Stimulated activated CD4-positive, alpha-beta T cell treated with anti-CD3 and anti-CD28 coated beads, Interleukin-12 subunit alpha, Interleukin-12 subunit beta, amount 100 ng/mL, for 4 hours (primary cell): ENCODE measurements at places on chromosomes 5 and 9.

- no peak for DNase-seq
These were observed 116.5 kb downstream of the PSD2 start for GRCh38 chr5:139912158-139912557.

DNA sequence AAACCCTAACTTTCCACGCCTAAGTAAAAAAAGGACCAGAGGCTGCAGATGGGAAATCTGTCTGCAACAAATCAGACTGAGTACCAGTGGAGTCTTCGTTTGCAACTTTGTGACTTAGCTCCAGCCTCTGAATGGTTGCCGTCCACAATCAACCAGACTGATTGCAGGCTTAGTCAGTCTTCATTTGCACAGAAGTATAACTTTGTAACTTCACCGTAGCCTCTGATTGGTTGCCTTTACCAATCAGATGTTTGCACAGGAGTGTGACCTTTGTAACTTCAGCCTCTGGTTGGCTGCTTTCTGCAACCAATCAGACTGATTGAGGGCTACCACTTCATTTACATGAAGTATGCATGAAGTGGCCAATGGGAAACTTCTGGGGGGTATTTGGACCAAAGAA is 53.7 kb downstream of the TGFBR1 start:
- DNase-seq = no peak

DNA sequence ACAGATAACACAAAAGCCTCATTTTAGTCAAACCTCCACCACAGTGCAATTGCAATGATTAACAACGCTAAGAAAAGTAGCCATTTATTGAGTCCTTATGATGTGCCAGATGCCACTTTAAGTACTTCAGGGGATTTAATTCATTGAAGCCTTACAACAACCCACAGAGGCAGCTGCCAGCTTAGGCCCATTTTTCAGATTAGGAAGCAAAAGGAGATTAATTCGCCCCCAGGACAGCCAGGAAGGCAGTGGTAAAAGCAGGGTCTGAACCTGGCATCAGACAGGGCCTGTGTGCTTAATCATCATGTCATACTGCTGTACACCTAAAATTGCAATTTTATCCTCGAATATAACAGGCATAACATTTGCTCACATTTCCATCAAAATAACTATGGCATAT is 23.9 kb downstream of the MED27 start:
- no peak for DNase-seq

DNA sequence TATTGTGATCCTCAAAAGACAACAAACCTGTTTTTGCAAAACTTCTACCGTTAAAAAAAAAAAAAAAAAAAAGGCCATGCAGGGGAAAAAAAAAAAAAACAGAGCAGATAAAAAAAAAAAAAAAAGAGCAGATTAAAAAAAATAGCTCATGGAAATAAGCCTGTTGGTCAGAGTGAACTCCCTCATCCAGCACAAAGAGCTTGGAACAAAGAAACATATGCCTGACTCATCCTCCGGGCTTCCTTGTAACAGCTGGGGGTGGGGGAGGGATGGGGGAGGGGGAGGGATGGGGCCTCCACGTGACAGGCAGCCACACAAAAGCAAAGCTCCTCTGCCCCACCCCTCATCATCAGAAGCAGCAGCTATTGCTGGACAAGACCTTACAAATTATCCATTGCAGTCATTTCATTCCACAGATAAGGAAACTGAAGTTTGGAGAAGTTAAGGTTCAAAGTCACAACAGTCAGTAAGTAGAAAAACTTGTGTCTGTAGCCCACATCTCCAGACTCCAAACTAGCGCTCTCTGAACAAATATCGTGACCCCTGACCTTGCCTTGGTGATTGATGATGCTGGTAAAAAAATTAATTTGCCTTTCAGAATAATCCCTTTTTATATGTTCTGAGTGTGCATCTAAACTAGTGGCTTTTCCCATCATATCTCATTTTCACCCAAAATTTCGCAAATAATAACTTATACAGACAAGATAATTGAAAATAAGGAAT is 38.9 kb downstream of the SLC35D2 start:
- no peak for DNase-seq

DNA sequence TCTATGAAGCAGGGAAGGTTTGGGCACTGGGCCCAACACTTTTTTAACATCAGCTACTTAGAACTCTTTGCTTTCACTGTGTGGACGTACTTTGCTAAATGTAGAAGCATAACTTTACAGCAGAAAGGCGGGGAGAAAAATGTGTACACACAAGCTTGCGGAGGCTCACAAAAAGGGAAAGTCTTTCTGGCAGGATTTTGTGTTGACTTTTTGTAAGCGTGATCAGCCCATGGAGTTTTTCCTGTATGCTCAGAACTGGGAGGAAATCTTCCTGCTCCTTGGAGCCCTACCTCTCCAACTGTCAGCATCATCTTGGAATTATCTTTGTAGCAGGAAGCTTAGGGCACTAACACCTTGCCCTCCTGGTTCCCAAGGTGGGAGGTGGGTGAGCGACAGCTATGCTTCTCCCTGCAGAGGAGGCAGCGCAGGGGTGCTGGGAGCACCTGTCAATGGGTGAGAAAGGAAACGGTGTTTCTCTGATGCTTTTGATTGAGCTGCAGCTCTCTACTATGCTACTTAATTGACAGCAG is 321.9 kb downstream of the GADD45G start:
- no peak for DNase-seq

GRCh38 chr9:20087481-20087880 is 298.6 kb upstream of the SLC24A2 start:
- no peak for DNase-seq

- DNase-seq = no peak
These were observed 782 bp downstream of the BICD2 start for GRCh38 chr9:92763721-92764380.

GRCh38 chr9:135907006-135907430 is 328 bp downstream of the CAMSAP1 start:
- DNase-seq = no peak

DNA sequence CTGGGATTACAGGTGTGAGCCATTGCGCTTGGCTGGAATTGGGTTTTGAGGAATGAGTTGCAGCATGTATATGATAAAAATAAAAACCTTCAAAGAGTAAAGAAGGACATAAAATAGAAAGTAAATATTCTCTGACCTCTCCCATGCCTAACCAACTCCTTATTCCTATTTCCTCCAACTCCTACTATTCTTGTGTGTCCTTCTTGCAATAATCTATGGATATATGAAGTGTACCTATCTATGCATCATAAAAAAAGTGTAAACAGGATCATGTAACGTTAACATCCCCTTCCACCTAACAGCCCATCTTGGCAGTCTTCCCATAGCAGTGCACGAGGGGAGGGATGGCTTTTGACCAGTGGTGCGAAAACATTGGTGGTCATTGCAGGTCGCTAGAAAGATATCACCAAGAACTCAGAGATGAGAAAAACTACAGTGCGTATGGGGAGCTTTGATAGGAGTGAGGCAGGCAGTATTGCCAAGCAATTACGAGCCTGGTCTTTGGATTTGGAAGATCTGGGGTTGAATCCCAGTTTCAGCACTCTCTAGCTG is 69.9 kb downstream of the PPARGC1B start:
- no peak for DNase-seq

- DNase-seq = no peak
These were observed 31.9 kb downstream of the ARSB start for GRCh38 chr5:78953092-78953800.

DNA sequence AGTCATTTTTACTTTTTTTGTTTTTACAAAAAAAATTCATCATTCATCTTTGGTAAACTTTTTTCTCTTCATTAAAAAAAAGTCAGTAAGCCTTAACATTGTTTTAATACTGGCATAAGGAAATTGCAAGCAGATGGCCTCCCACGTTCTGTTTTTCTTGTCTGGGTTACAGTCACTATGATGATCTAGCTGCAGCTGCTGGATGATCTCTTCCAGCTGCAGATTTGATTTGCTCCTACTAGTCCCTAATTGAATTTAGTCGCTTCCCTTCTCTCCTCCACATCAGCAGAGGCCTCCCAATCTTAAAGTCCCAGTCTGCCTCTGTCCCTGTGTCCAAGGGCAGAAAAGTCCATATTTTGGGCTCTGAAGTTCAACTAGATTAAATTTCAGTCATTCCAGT is 106.8 kb upstream of the PTGER4 start:
- DNase-seq = no peak

- DNase-seq = no peak
These were observed 176.9 kb downstream of the RAB3C start for GRCh38 chr5:58759745-58760144.

DNA sequence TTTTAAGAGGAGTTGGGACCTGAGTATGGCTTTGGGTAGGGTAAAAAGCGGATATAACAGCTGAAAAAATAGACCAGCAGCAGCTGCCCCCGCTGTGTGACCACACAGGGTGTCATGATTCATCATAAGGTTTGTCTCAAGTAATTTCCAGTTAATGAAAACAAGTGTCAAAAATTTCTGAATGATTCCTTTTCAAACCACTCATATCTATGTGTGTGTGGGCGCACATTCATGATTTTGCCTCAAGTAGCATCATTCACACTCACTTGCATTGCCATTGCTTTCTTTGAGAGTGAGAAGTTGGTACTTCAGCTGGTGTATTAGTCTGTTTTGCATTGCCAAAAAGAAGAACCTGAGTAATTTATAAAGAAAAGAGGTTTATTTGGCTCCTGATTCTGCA is 12.1 kb upstream of the TNFAIP8 start:
- DNase-seq = peak; percentile 48

DNA sequence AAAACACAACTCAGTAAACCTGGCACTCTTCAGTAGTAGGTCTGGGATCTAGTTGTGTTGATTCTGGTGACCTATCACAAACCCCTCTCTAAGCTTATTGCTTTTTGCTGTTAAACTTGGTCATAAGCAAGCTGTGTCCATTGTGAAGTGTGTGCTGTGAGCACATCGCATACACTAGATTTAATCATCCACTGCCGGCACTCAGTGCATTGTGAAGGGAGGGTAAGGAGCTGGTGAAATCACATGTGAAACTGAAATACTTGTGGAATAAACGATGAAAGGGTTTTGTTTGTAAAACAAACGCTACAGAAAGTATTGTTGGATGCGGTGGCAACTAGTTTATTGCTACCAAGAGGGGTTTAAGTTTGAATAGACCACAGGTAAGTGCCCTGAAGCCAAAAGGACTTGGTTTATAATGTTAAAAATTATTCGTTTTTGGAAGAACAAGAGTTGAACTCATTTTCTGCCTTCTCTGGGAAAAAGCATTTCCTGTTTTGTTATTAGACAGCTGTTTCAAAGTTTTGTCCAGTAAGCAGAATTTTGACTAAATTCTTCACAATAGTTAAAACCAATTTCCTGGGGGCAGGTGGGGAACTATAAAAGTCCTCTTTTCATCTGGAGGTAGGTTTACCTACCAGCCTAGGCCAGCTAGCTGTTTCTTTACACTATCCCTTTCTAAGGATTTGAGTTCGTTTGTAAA is 24.6 kb downstream of the TJP2 start:
- no peak for DNase-seq

- DNase-seq = no peak
These were observed 380.4 kb downstream of the PTPRD start for GRCh38 chr9:10232352-10232930.

GRCh38 chr5:123647066-123647465 is 135.1 kb downstream of the CSNK1G3 start:
- DNase-seq = no peak

GRCh38 chr9:114434878-114435311 is 47.1 kb upstream of the AKNA start:
- DNase-seq = no peak

DNA sequence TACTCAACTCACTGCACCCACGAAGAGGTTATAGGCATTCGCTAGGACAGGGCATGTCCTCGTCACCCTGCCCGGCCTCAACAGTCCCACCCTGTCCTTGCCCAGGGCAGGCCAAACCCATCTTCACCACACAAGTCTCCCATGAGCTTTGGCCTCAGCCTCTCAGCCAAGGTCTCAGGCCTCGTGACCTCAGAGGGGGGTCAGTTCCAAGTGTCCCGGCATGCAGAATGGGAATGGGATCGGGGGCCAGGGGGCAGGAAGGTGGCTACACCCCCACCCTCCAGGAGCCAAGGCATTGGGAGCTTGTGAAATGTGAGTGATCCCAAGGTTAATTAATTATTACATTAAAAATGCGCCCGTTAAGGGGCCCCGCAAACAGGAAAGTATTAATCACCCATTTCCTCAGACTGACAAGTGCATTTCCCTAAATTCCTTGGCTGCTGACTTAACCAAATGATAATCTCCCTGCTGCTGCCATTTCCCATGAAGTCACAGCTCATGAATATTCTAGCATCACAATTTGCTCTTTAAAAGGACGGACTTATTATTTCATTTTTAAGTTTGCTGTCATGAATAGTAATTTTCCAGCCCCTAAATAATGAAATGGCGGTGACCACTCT is 8.0 kb upstream of the UBAC1 start:
- no peak for DNase-seq

- DNase-seq = no peak
These were observed 3.5 kb upstream of the SNX30 start for GRCh38 chr9:112747094-112747493.

DNA sequence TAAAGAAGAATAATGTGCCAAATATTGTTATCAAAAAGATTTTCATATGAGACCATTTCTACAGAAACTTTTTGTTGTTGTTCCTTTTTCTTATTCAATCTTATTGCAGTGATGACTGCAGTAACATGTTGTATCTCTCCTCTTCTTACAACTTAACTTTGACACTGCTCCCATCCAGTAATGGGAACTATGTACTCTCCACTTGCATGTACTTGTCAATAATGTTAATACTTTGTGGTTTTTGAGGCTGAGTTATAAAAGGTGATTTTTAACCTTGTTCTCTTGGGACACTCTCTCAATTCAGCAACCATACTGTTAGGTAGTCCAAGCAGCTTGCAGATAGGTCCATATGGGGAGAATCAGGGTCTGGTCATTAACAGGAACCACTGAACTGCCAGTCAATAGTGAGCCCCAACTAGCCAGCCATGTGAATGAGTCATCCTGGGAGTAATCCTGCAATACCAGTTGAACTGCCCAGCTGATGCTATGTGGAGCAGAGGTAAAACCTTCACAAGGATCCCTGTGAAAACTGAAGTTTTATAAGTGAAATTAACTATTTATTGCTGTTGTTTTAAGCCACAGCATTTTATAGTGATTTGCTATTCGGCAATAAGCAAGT is 199.6 kb upstream of the DAB2 start:
- DNase-seq = no peak

GRCh38 chr5:78273436-78273835 is 21.1 kb downstream of the AP3B1 start:
- no peak for DNase-seq

DNA sequence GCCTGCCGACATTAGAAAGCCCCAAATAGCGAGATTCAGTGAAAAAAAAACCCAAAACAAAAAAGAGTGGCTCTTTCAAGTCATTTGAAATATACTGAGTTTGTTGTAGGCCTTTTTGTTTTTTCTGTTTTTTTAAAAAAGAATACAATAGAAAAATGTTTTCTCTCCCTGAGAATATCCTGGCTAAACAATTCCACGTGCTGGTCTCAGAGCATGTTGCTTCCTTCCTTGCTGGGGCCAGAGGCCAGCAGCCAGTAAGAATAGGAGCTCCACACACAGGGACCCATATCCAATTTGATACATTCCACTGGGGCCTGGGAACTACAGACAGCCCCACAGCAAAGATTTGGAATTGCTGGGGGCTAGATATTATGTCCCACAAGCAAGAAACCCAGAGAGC is 191.4 kb downstream of the HSPA4 start:
- DNase-seq = no peak

GRCh38 chr5:147482706-147483180 is 27.1 kb downstream of the DPYSL3 start:
- no peak for DNase-seq
